Activated CD4-positive, alpha-beta T cell treated with anti-CD3 and anti-CD28 coated beads, Interleukin-2, Interleukin-6, amounts not matched to agents 100 ng/mL and 50 ng/mL, durations not matched to agents 16 hours and 8 hours (primary cell): ENCODE measurements at places on chromosomes 11 and 22.

DNA sequence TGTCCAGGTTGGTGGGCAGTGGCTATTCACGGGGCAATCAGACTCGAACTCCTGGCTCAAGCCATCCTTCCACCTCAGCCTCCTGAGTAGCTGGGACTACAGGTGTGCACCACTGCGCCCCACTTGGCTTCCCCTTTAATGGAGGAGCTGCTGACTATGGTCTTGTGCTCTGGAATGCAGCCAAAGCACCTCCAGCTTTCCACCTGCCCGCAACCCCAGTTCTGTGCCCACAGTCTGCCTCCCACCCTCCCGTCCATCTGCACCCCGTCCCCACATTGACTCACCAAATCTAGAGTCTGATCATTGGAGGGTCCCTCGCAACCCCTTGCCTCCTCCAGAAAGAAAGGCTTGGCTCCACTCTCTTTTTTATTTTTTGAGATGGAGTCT lies 41.0 kb downstream of the KCNJ4 start:
- no peak for DNase-seq

DNA sequence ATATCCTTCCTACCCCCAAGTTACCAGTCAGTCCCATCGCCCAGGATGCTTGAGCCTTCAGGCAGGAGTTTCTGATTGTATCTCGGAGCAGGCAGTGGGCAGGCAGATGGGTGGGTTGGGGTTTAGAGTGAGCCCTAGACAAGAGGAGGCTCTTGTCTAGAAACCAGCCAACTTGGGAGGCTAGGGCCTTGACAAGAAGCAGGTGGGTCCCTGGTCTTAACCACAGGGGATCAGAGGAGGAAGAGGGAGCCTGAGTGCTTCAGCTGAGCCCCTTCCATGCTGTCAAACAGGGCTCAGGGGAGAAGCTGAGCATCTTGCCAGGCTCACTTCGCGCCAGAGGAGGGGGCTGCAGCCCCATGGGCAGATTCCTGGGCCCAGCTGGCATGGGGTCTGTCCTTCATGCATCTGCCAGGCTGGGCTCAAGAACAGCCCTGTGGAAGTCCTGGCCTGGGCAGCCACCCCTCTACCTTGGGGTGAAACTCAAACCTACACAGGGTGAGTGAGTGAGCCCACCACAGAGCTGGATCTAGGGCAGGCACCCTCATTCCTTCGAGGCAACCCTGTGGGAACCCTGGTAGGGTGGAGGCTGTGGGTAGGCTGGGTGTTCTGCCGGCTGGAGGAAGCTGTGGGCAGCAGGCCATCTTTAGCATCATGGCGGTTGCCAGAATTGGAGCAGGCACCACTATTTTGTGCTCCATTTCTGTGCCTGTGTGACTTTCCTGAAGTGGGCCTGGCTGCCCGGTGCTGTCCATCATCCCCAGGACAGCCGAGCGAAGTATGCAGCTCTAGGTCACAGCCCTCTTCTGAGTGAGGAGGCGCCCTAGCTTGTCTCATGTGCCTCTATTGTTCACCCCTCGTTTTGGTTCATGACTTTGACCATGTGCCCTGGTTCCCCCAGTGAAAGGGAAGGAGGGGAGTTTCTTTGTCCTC lies 108.1 kb downstream of the MORC2 start:
- no peak for DNase-seq

DNA sequence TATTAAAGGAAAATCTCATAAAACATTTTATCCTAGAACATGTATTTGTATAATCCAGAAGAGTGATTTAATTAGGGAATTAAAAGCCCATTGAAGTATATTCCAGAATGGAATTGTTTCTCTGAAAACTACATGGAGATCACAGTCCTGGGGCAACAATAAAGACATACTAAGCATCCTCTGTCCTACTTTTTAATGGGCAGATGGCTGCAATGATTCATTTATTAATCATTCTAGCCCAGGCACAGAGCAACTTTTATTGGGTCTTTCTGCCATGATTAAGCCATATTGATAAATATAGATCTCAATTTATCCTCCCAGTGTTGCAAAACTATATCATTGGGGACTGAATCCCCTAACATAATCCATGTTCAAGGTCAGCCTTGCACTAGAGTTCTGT lies 22.0 kb downstream of the FAM181B start:
- DNase-seq, result no peak

DNA sequence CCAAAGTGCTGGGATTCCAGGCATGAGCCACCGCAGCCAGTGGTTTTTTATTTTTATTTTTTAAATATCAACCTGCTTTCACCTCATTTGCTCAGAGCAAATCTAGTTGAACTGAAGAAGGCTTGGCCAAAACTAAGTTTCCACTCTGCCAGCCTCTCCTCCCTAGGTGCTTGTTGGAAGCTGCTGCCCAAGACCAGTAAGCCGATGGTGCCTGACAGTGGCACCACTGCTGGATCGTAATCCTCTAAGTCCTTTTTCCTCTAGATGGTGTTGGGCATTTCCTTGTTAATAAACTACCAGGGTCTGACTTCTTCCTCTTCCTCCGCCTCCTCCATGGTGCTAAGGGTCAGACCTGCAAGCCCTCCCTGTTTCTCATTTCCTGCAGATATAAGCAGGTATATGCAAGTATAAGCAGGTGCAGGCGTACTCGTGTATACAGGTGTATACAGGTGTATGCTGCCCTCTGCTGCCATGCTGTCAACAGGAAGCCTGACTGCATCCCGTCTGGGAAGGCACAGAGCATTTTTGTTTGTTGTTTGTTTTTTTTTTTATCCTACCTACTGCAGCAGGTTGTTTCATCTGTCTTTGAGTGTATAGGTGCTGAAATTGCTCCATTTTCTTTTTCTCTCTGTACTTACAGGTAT lies 1.6 kb downstream of the NADSYN1 start:
- no peak for DNase-seq

- DNase-seq, result no peak
Measured at GRCh38 chr11:86459682-86460460, 85.2 kb downstream of the CCDC81 start.

DNA sequence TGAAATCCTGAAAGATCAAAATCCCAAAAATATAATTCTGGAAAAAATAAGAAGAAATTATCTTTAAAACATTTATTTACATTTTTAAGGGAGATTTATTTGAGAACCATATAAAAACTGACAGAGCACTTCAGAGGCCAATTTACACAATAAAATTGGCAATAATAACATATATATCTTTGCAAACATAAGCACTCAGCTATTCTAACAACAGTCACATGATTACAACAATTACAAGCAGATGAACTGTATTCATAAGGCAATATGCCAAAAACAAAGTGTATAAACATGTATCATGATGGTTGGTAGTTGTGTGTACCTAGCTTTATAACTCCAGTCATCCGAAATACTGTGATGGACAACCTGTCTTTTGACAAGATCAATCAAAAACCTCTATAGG lies 17.7 kb upstream of the RASSF10 start:
- no peak for DNase-seq

DNA sequence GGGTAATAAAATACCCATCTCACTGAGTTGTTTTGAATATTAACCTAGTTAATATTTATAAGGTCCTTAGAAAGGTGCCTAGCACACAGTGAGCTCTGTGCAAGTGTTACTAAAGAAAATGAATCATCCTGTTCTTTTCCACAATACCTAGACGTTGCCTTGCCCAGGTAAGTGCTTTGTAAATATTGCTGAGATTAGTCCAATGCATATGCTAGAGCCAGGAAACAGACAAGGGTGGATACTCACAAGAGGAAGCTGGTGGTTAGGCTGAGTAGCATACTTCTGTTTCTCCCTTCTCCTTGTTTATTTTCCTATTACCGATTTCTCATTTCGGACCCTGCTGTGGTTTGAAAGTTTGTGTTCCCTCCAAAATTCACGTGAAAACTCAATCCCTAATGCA lies 58.1 kb upstream of the BARX2 start:
- DNase-seq, result no peak
